BJ (cell line): ENCODE measurements at places on chromosomes 2 and 18.

DNA sequence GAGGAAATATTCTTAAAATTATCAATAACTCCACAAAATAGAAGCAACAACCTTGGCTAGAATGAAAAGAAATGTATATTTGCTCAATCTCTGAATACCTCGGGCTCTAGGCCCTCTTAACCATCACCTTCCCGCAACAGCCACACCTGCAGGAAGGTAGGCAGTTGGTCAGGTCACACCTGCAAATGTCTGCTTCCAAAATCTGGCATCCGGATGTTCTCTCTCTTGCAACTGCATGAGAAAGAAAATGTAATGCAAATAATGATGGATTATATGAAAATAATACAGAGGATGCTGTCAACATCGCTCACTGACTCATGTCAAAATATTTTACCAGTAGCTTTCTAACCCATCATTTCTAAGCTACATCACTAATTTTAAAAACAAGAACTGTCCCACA, 148.3 kb downstream of the SATB2 start:
- no peak for DNase-seq

GRCh38 chr2:1544478-1545069, 131.3 kb downstream of the TPO start:
- no peak for DNase-seq

- no peak for DNase-seq
Observed at GRCh38 chr2:37705191-37705590, 33.7 kb upstream of the CDC42EP3 start.

- peak; percentile 19 for DNase-seq
Observed at GRCh38 chr18:68991286-68991685, 193.4 kb downstream of the CCDC102B start.
